ENCODE measurements at places on chromosomes 4 and X. TPM values are rescaled to one million over a fixed set of nuclear protein-coding genes. Genes with fewer than 3 reads are reported as not detected.

MAGEE1 gene
- total RNA-seq = 2.5 TPM

PRR32 gene
- not detected for total RNA-seq

STPG2 gene
- total RNA-seq = not detected

IL13RA1 gene
- total RNA-seq = 34.7 TPM

H2BW2 gene
- not detected for total RNA-seq

DIAPH2 gene
- 22.3 TPM for total RNA-seq

PHOX2B gene
- total RNA-seq = not detected

Data from melanocyte of skin (primary cell).